Stimulated activated CD8-positive, alpha-beta memory T cell treated with anti-CD3 and anti-CD28 coated beads, Interleukin-15, amount 100 ng/mL, for 4 hours (primary cell): ENCODE measurements at places on chromosomes 3 and 15.

GRCh38 chr15:79919749-79920511 lies 23.1 kb upstream of the MTHFS start:
- no peak for DNase-seq

GRCh38 chr3:189165092-189165612 lies 6.6 kb upstream of the TPRG1 start:
- no peak for DNase-seq

GRCh38 chr15:74173380-74174218 lies at the start of gene ISLR:
Gene ISLR, plus strand, starts transcription at chr15:74173710. Its CDS starts 1,149 bp downstream, at chr15:74174859.
- no peak for DNase-seq

- DNase-seq = no peak
Measured at GRCh38 chr3:106004826-106005225, 136.0 kb upstream of the CBLB start.

DNA sequence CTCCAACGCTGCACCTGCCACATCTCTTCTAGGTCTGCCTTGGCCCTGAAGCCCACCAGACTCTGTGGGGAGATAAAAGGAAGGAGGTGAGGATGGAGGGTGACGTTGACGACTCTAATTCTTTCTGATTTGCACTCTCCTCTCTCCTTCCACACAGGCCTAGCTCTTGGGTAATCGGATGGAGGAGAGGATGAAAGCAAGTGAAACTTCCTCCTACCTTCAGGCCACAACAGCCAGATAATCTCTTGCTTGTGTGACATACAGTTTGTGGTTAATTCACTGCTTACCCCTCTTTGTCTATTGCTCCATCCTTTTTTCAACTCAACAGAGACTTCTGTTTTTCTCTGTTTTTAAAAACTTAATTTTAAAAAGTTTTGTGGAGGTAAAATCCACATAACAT lies 208.1 kb downstream of the SV2B start:
- no peak for DNase-seq

DNA sequence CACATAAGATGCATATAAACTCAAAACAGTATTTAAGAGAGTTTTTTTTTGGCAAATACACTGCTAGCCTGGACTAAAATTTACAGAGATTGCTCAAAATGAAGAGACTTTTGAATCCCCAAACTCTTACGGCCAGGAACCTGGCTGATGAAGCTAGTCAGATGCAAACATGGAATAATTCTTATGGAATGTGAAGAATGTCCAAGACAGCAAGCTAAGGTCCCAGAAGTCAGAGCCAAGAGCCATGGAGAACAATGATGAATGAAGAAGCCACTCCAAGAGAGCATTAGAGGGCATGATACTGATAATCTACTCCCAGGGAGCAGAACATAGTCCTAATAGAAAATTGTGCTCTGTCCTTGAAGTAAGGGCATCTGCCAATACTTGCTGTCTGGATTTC lies 705.5 kb downstream of the DIPK2A start:
- DNase-seq = no peak

DNA sequence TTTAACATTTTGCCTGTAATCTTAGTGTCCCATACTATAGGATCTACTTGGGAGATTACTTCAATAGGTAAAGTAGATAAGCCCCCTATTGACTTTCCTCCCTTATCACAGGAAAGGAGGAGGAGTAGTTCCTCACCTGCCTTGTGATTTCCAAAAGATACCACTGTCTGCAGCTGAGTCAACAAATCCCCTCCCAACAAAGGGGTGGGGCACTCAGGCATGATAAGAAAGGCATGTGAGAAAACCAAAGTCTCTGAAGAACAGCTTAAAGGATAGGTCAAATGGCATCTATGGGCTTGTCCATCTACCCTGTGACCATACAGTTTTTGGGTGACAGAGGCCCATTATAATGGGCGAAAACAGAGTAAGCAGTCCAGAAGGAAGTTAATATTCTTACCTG lies 71.3 kb upstream of the WNT7A start:
- no peak for DNase-seq
